ENCODE measurements at places on chromosomes 2 and 18.

DNA sequence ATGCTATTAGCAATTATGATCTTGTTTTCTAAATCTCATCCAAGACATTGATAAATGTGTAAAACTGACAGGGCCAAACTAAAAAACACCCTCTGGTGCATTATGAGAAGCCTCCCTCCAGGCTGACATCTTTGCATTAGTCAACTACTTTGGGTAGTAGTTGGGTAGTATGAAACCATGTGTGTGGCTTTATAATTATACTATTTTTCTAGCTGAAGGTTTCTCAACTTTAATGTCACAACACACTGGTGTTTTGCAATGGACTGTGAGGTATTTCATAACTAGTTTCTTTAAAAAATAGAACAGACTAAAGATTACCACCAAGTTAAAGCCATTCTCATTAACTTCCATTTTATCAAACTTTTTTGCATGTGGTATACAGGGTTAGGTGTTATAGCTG, 73.1 kb upstream of the RBMS1 start:
- DNase-seq, result no peak

GRCh38 chr2:627926-628560, 49.2 kb downstream of the TMEM18 start:
- no peak for DNase-seq

DNA sequence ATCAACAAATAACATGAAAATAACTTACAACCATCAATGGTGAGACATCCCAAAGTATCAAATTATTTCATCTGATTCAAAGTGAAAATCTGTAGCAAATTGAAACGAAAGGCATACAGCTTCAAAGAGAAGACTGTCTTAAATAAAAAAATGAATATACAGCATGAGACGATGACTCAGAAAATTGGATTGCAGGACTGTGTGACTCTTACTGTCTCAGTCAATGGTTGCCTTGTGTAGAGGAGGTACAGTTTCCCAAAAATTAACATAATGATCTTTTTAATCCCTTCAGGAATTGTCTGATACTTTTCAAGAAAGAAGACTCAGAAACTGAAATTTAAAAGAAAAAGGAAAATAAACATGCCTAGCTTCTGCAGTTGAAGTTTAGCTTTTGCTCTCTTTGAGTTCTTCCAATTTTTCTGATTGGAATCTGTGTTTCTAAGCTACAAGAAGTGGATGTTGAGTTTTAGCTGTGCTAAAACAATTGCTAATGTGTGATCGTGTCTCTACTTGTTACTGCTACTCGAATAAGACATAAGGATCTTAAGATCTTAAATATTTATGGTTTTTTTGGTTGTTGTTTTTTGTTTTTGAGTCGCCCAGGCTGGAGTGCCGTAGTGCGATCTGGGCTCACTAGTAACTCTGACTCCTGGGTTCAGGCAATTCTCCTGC, 41.1 kb upstream of the EPB41L3 start:
- no peak for DNase-seq

DNA sequence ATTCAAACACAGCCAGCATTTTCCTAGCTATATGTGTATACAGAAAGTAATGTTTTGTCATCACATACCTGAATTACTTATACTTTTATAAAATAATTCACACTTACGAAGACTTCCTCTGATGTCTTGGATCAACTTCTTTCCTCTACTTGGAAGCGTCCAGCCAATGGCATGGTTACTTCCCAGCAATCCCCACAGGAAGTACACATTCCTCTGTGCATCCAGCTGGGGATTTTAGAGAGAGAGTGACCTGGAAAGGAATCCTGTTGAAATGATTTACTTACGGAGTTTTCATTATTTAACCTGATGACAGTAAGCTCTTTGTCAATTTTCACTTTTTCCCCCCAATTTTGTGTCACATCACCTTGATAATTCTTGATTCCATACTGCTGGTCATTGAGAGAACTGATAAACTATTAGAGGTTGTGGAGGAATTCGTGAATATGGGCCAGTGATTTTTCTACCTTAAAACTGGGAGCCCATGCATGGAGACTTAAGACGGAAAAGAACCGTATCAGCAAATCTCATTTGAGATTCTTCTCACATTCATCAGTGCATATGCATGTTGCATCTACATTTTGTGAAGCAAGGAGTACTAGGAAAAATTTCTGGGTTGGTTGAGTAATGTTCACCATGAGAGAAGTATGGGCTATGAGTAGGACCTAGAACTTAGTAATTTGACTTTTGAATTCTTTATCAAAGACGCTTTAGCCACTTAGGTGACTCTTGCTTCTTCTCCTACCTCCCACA, 9.0 kb upstream of the IL18R1 start:
- DNase-seq, result no peak

- no peak for DNase-seq
Measured at GRCh38 chr2:30601375-30601774, 154.3 kb downstream of the LCLAT1 start.

- DNase-seq, result no peak
Measured at GRCh38 chr2:72921088-72921851, 4.0 kb downstream of the EMX1 start.

- DNase-seq, result no peak
Measured at GRCh38 chr2:71829008-71829407, 318.7 kb downstream of the CYP26B1 start.

- DNase-seq, result no peak
Measured at GRCh38 chr2:8198766-8199382, 483.0 kb upstream of the ID2 start.

Measured in activated CD4-positive, CD25-positive, alpha-beta regulatory T cell (primary cell).